ENCODE measurements at places on chromosomes 2 and 18.

DNA sequence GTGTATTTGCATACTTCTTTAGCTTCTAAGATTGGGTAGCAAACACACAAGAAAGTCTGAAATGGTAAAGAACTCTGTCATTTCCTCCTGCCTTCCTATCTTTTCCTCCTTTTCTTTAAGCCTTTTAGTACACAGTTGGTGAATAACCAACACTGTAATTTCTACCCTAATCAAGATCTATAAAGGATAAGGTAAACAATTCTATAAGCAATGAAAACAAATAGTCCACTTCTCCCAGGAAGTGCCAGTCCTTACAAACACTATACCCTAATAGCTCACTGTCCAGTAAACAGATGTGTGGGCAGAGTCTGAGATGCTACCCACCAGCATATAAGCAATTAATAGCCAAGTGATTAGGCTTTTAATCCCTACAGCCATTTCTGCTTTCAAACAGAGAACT, 81.0 kb upstream of the TFCP2L1 start:
- no peak for DNase-seq

- no peak for DNase-seq
These were observed 838.7 kb downstream of the RNF144A start for GRCh38 chr2:7755879-7756278.

- no peak for DNase-seq
These were observed at the start of gene NMUR1 for GRCh38 chr2:231530099-231531011. TSS of gene NMUR1 (minus strand) at chr2:231530445. CDS start at chr2:231530361, 84 bp downstream.

GRCh38 chr2:85733121-85733960, 20.4 kb upstream of the ATOH8 start:
- DNase-seq = no peak

- DNase-seq = no peak
These were observed 553 bp downstream of the TIGD1 start for GRCh38 chr2:232549655-232550353.

GRCh38 chr2:240817496-240818292, 2.3 kb downstream of the KIF1A start:
- no peak for DNase-seq

GRCh38 chr2:56816666-56817065, 632.9 kb downstream of the CCDC85A start:
- no peak for DNase-seq

DNA sequence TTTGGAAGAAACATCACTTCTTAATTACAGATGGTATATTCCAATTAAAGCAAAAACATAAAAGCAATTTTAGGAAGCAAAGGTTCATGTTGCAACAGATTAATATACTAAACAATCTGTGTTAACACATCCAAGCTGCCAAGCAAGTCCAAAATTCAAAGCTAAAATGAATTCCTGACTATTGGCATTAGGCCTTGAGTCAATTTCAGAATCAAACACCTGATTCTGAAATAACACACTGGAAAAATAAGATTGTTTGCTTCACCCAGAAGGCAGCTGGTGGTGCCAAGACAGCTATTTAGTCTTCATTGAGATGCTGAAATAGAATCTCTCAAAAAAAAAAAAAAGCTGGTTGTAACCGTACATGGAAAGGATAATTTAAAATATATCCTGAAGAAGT, 465.6 kb downstream of the SOCS6 start:
- no peak for DNase-seq

DNA sequence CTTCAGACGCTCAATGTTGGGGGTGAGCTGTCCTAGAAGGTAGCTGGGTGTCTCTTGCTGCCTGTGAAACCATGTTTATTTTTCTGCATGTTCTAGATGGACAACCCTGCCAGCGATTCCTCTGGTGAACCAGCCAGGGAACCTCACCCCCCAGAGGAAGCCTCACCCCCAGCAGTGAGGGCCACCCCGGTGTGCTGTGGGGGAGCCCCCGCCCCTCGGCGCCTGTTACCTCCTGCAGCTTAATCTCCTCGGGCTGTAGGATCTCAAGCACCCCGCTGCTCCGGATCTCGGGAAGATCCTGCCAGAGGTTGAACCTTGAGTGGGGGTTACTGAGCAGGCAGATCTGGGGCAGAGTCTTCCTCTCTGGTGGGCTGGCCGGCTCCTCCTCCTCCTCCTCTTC, 50.0 kb downstream of the SNORC start:
- no peak for DNase-seq

DNA sequence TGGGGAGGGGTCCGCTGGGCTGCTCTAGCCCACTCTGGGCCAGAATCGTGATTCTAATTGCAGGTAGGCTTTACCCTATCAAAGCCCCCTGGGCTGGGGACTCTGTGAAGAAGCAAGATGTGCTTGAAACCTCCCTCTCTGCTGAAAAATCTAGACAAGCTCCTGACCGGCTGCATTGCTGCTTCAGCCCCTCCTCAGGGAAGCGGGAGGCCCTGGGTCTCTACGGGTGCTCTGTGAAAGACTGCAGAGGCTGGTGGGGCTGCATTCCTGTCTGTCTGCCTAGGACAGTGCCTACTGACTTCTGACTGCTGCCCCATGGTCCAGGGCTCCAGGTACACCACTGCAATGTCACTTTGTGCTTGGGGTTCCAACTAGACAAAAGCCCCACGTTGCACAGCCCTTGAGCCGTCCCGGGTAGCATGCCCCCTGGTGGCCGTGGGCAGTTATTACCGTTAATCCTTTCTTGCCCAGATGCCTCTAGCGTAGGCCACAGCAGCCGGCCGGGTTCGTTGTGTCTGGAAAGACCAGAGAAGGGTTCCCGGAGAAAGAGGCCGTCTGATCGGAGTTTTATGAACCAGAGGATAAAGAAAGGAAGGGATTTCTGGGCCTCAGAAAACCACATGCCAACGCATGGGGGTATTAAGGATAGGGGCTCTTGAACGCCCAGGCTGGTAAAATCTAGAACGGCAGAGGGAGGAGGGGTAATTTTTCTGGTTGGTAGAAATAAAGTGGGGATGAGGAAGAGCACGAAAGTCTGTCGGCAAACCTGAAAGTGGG, 15.9 kb upstream of the C1QL2 start:
- no peak for DNase-seq

DNA sequence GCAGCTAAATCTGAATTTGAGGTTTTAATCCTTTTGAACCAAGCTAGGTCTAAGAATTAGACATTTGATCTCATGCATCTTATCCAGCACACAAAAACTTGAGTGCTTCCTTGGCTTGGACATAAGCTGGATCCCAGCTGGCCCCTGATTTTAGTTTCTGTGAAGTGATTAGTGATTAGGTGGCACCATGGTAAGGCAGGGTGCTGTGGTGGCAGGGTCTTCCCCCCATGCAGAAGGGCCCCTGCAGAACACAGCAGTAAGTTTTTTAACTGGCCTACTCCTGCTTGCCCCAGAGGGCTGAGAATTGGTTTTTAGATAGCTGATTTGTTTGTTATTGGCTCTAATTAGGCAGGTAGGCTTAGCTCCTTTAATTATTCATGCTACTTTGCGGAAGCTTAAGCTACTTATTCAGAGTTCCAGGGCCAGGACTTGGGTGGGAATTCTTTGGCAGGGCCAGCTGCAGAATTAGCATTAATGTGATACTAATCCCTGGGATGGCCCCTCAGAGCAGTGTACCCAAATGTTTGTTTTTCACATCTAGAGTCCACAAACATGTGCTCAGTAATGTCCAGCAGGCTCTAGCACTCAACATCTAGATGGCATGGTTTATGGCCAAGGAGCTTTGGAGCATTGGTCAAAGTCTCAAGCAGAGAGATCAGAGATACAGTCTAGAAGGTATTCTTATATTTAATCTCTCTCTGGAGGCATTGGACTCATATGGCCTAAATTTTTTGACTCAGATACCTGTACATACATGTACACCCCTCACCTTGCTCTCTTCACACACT, 99.6 kb downstream of the FMNL2 start:
- DNase-seq = no peak

- DNase-seq = no peak
These were observed 19.2 kb upstream of the CAB39 start for GRCh38 chr2:230693411-230693810.

GRCh38 chr18:1891641-1892040, 679.7 kb downstream of the METTL4 start:
- no peak for DNase-seq

- no peak for DNase-seq
These were observed 33.5 kb upstream of the ATG16L1 start for GRCh38 chr2:233217892-233218377.

DNA sequence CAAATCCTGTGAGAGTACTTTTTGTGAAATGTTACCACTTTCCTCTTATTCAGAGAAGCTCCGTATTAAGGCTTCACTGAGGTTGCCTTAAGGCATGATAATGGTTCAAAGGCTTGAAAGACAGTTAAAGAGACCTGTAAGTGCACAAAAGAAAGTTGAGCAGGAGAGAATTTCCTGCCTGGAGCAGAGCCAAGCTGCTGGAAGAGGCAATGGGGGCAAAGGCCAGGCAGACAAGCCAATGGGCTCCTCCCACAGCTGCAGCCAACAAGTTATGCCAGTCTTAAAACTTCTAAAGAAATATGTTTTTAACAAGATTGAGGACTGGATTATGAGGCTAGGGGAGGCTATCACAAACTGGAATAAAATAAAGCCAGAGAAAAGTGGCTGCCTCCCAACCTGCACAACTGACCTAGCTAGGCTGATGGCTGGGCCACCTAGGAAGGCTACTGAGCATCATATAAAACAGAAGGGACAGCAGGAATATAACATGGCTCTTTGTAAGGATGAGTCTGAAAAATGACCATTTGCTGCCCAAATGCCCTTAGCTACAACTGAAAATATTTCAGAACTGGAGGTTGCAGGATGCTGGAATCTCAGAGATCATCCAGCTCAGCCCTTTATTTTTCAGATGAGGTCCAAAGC, 2.1 kb downstream of the IL1B start:
- no peak for DNase-seq

GRCh38 chr2:152223977-152224376, 48.4 kb upstream of the STAM2 start:
- no peak for DNase-seq

GRCh38 chr18:80181642-80182461, 65.5 kb downstream of the PARD6G start:
- no peak for DNase-seq
